ENCODE measurements at places on chromosomes 3 and 15.

- no peak for DNase-seq
Measured at GRCh38 chr3:27073912-27074311, 295.3 kb downstream of the NEK10 start.

GRCh38 chr15:70531576-70531975 lies 231.8 kb downstream of the UACA start:
- DNase-seq: no peak

DNA sequence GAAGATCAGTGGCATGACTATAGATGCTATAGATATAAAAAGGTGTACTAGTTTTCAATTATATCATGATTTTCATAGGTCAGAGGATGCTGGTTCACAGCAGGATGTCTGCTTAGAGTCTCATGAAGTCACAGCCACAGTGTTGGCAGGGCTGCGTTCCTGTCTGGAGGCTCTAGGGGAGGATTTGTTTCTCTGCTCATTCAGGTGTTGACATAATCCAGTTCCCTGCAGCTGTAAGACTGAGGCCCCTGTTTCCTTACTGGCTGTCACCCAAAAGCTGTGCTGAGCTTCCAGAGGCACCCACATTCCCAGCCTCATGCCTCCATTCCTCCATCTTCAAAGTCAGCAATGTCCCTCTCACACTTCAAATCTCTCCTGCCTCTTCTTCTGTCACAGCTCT lies 170.7 kb downstream of the OCA2 start:
- no peak for DNase-seq

DNA sequence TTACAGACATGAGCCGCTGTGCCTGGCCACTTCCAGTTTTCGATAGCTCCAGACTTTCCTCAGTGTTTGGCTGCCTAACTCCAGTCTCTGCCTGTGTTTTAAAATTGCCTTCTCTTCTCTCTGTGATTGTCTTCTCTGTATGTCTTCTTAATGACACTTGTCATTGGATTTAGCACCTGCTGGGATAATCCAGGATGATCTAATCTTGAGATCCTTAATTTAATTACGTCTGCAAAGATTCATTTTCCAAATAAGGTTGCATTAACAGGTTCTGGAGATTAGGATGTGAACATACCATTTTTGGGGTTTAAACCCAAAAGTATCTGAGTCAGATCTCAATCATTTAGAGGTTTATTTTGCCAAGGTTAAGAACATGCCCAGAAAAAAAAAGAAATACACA lies 222.2 kb upstream of the PDZRN3 start:
- DNase-seq: no peak

DNA sequence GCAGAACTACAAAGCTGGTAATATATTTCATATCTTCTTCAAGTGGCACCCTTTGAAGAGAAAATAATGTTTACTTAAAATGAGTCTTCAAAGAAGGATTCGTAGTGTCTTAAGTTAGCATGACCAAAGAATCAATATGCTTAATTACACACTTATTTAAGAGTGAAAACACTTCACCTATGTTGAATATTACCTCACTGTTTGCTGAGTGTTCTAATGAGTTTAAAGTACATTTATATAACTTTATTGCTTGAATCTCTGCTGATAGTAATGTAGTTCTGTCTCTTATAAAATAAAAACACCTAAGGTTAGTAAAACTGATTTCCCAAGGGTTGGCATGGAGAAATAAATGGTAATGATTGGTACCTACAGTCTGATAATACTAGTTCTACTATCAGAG lies 143.3 kb upstream of the SLC2A2 start:
- no peak for DNase-seq

DNA sequence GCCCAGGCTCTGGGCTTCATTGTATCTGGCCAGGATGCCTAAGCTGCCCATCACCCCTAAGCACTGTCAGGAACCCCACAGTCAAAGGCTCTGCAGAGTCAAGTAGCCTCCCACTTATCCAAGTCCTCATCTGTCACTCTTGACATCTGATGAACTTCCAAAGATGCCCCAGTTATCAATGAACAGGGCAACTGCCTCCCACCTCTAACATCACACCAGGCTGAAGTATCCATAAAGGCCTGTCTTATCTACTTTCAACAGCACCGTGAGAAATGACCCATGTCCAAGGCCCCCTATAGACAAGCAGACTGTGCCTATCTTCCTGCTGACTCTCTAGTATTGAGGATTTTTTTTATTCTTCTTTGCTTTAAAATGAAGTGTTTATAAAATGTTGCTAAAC lies 56.4 kb downstream of the TRIM69 start:
- no peak for DNase-seq

DNA sequence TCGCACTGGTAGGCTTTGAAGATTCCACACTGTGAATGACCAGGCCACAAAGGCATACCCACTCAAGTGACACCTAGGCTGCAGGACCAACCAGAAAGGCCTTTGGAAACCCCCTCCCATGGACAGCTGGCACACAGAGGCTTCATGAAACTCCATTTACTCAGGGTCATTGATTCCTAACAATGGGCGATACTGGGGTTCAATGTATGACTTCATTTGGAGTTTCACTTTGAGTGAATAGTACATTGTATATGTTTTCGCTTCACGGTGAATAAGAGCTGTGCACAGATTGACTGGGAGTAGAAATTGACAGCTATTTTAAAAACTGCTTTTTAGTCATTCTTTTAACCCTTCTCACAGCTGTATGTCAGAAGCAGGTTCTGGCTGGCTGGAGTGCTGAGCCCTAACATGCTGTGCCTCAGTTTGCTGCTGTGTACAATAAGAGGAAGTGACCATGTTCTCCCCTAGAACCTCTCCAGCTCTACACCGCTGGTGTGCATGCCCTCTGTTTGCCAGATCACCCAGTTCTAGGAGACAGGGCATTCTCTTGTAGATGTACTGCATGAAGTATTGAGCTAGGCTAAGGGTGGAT lies 15.4 kb upstream of the CX3CR1 start:
- DNase-seq: no peak

- no peak for DNase-seq
Measured at GRCh38 chr3:64332459-64333350, 107.4 kb upstream of the PRICKLE2 start.

GRCh38 chr15:65610871-65611718 lies at the start of gene INTS14:
INTS14 (minus strand) TSS chr15:65611131; CDS start chr15:65607380, 3,751 bp downstream.
- DNase-seq: peak; percentile 88

- DNase-seq: peak; percentile 38
Measured at GRCh38 chr15:77851691-77852090, 219.0 kb upstream of the LINGO1 start.

- DNase-seq: no peak
Measured at GRCh38 chr3:121822973-121823372, 11.9 kb downstream of the IQCB1 start.

DNA sequence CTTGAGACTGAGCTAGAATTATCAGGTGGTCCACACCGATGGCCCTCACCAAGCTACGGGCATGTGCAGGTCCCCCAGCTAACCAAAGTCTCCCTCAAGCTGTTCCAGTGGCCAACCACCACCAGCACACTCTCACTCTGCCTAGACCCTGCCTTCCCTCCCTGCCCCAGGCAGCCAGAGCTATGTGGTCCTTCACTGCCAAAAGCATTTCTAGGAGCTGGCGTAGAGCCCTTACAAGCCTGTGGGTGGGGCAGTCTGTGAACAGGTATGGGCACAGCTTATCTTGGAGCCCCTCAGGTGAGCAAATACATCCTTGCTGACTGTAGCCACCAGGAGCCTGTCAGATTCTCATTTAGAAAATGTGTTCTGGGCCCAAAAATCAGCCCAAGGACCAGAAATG lies 159.8 kb upstream of the PPP2R3A start:
- DNase-seq: no peak

DNA sequence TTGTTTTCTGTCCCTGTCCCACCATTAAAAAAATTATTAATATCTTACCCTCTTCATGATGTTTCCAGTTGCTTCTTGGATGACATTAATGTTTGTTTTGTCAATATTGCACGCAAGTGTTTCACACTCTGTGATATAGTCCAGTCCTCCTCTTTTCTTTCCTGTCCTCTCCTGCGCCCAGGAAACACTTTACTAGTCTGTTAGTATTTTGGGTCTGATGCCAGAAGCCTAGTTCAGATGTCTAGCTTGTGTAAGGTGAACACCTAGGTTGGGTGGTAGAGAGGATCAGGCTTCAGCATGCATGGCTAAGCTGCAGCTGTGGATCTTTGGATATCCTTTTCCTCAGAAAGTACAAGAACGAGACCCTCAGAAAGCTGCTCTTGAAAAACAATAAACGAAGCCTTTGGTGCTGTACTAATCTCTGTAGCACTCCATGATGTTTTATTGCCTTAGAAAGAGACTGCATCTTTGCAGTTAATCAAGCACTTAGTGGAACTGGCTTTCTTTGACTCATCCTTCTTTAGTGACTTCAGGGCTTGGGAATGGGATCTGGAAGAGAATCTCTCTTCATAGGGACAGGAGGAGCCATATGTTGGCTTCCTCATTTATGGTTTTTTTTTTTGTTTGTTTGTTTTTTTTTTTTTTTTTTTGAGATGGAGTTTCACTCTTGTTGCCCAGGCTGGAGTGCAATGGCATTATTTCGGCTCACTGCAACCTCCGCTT lies 253.4 kb downstream of the LPP start:
- no peak for DNase-seq

DNA sequence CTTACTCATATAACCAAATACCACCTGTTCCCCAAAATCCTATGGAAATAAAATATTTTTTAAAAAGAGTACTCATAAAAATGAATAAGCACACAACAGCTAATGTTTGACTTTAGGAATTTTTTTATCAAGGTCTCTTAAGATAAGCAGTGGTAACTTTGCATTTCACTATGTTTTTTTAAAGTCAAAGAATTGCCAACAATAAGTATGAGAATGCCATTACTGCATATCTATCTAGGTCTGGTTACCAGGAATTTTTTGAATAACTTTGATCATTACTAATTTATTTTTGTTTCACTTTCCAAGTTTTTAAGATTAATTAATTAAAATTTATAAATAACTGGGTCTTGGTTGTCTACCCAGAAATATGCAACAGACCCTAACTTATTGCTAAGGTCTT lies 41.5 kb downstream of the PLSCR4 start:
- no peak for DNase-seq

DNA sequence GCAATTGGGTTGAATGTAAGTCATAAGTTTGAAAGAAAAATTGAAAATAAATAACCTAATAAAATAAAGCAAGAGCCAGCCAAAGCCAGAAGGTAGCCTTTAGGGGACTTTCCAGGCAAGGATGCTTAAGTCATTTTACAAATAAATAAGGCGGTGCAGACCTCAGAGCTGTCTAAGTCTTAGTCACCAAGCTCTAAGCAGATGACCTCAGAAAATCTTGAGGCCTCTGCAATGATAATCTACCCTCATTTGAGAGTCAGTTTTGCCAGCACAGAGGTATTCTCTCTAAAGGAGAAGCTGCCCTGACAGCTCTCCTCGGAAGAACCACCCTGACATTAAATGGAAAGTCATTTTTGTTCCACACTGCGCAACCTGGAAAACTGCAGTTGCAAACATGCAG lies 113.9 kb downstream of the OXNAD1 start:
- no peak for DNase-seq

GRCh38 chr3:137764001-137764433 lies at the start of gene SOX14:
SOX14 (plus strand) TSS chr3:137764315; CDS start chr3:137764785, 470 bp downstream.
- DNase-seq: no peak

- DNase-seq: no peak
Measured at GRCh38 chr3:136050250-136050649, 84.7 kb downstream of the PPP2R3A start.

DNA sequence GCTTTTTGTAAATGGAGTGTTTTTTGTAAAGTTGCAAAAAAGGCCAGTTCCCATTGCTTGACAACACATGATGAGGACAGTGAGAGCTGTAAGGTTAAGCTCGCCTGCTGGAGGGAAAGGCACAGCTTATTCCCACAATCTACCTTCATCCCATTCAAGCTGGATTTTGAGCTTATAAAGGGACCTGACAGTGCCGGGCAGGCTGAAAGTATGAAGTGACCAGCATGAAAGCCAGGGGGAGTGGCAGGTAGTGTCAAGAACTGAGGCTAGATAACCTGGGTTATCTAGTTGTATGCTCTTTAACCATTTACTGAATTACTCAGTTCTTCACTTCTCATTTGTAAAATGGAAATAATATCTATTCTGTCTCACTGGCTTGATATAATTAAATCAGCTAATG lies 52.3 kb upstream of the KPNA4 start:
- DNase-seq: no peak

GRCh38 chr3:153070511-153070868 lies 91.5 kb upstream of the RAP2B start:
- DNase-seq: peak; percentile 56

DNA sequence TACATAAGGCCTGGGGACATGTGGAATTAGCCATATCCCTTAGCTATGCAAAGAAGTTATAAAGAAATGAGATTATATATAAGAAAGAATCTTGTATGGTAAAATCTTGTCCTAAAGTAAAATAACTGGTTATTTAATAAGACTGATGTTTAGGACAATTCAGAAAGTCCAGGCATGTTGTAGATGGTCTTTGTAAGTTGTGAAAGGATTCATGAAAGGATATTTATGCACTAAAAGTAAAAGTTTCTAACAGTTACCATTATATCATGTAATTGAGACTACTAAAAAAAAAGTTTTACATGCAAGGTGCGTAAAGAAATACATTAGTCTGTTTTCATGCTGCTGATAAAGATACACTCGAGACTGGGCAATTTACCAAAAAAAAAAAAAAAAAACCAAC lies 146.3 kb downstream of the FMN1 start:
- no peak for DNase-seq
